ENCODE measurements at places on chromosomes 11 and 22.

DNA sequence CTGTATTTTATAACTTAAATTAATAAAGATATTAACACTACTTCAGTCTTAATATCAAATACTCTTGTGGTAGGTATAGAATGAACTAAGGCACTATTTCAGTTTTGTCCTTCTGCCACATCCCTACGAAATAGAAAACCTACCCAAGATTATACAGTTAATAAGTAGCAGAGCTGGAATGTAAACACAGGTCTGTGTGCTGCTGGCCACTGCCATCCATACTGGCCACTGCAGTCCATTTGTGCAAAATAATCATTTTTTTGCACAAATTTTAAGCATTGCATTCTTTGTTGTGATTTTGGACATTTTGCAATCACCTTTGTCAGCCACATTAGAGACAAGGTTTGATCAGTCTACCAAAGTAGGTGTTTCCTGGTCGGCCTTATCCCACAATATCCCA is 91.9 kb downstream of the ME3 start:
- no peak for DNase-seq

DNA sequence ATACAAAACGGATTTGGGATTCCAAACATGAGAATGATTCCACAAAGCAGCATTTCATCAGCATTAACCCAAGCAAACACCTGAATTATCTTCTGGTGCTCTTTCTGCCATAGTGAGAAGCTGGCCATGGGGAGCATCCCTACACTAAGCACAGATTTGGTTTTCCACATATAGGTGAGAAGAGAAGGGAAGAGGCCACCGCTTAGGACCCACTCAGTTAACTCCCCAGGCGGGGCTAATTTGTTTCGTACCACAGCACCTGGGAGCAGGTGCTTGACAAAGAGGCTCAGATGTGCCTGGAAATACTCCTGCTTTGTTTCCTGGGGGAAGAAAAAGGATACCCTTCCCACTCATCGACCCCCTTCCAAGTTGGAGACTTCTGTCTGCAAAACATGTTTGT is 64.2 kb downstream of the RAB30 start:
- no peak for DNase-seq

DNA sequence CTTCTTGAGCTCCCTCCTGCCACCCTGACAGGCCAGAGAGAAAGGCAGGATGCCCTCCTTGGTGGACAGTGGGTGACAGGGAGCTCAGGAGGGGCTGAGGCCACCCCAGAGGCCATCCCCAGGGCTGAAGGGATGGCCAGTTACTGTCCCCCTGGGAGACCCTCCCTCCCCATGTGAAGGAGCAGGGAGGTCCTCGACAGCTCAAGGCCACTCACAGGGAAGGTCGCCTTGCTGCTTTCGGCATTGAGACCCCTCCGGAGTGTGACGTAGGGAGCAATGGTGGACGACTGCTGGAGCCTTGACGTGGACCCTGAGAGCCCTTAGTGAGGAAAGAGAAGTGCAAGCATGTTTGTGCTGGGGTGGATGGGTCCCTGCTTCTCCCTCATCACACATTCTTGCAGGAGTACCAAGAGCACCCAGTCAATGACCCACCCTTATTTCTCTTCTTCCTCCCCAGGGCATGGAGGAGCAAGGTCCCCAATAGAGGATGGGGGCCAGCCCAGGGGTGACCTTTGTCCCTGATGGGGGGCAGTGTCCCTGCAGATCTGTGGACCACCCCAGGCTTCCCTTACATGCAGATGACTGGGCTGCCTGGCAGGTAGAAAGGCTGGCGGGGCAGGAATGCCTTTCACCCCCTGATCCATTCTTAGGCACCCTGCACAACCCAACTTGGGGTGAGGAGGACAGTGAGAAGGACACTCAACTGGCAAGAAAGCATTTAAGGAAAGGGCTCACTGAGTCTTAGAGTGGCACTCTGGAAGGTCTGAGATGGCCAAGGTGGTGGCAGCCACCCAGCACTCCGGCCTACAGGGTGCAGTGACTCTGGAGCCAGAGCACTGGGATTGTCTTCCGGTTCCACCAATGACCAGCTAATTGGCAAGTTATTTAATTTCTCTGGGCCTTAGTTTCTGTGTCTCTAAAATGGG is 51.4 kb downstream of the C11orf58 start:
- DNase-seq = no peak

- DNase-seq = peak; percentile 8
These were observed 554 bp upstream of the NRIP3 start for GRCh38 chr11:9004183-9004926.

- no peak for DNase-seq
These were observed at the start of gene FGF19 for GRCh38 chr11:69703768-69704507. Gene FGF19, minus strand, starts transcription at chr11:69704022. Its CDS starts 146 bp downstream, at chr11:69703876.

DNA sequence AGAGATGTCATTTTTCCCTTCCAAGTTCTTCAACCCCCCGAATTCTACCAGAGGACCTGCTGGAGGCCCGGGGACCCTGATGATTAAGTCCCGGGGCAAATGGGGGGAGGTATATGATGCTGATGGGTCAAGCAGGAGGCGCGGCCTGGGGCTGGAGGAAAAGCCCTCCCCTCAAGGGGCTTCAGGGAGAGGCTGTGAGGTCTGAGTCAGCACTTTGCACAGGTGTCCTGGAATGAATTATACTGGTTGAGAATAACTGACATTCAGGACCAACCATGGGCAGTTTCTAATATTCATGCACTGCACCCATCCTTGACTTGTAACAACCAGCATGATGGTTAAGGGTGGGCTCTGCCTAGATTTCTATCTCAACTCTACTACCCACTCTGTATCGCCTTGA is 146.8 kb upstream of the SYT13 start:
- DNase-seq = no peak

DNA sequence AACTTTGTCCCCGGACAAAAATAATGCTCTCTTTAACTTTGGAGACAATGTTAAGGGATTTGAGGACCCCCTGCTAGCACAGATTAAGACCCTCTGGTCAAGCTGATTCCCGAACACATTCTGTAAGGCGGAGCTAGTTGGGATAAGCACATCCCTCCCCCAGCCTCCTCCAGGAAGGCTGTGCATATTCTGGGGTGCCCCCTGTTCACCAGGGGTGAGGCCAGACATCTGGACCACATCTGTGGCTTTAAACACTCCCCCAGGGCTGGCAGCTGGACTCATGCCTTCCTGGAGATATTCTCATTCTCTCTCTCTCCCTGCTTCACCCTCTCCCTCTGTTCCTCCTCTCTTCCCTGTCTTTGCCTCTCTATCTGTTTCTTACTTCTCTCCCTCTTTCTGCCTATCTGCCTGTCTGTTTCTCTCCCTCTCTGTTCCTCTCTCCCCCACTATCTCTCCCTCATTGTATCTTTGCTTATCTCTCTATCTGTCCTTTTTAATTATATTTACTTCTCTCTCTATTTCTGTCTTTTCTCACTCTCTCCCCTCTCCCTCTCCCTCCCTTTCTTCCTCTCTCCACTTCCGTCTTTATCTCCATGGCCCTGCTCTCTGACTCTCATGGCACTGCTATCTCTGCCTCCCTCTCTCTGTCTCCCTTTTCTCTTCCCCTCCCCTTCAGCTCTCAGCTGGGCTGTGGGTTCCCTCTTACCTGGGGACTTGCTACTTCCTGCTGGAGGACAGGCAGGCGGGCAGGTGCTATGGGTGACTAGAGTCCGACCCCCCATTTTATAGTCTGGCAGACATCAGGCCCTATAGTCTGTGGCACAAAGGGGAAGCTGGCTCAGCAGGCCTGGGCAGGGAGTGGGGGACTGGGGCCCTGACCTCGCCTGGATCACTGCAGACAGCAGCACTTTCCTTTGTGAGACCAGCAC is at the start of gene CRYBB1:
Gene CRYBB1 (minus strand): TSS at position 757 of the 929 bp plus-strand sequence. CDS start 1,708 bp downstream, outside the sequence.
- no peak for DNase-seq

DNA sequence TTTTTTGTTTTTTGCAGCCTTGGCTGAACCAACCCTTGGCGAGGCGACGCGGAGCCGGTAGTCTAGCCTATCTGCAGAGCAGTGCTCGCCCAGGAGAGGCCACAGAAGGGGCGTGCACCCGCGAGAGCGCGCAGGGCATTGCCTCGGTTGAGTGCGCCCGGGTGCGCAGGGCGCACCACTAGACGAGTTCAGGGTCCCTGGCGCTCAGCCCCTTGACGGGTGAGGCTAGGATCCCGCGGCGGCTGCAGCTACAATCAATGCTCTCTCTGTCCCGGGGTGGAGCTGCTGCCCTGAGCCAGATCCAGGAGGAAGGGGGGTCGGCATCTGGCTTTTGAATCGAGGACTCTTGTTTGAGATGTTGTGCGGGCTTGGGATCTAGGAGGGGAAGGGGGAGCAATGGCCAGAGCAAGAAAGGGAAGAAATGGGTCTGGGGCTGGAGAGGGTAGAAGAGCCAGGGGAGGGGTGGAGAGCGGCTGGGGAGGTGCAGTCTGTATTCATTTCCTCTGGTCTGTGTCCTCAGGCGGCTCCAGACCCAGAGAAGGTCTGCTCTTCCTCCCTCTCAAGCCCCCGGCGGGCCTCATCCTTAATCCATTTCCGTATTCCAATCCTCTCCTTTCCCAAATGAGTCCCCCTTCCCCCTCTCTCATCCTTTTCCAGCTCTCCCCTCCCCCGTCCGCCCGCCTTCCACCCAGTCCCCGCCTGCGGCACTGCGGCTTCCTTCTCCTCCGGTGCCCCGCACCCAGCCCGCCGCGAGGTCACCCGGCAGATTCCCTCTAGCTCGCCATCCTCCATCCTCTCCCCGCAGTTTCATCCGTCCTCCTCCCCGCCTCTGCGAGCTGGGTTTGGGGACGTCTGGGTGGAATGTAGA is 797 bp downstream of the THY1 start:
- DNase-seq = no peak

GRCh38 chr11:71447791-71448256 is 369 bp downstream of the DHCR7 start:
- DNase-seq = peak; percentile 50

GRCh38 chr11:61627850-61628661 is 47.2 kb upstream of the SYT7 start:
- DNase-seq = no peak

DNA sequence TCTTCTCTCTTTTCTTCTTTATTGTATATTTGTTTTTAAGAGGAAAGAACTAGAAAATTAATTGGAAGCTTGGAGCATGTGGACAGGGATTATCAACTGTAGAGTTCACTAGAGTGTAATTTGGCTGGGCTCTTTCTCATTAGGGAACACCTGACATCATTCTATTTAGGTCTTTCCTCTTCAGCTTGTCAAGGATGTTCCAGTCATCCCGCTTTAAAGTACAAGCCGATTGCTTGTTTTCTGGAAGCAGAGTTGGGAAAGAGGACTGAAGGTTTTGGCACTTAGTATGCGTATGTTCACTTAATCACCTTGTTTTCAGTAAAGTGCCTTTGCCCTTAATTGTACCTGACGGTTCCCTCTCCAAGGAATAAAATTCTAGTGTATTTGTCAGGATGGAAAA is 111.6 kb downstream of the WNT11 start:
- no peak for DNase-seq

- DNase-seq = no peak
These were observed 8.4 kb downstream of the CYTH4 start for GRCh38 chr22:37290737-37291136.

DNA sequence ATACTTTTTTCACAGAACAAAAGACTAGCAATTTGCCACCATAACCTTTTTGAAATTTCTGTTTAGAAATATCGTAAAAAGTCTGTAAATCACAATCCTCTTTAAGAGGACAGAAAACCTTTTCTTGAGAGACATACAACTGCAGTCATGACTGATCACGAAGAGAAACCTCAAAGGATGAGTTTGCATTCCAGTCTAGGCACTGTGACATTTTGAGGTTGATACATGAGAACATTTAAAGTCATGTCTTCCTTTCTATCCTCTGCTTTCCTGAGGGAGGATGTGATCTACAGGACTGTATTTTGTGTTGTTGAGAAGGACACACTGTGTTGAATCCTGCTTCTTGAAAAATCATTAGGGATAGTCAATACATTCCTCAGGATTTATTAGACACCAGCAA is 476.7 kb upstream of the CCDC179 start:
- no peak for DNase-seq

- DNase-seq = no peak
These were observed 12.8 kb downstream of the SHANK2 start for GRCh38 chr11:71239581-71239980.

- no peak for DNase-seq
These were observed 125.3 kb downstream of the BUD13 start for GRCh38 chr11:116647305-116648080.

DNA sequence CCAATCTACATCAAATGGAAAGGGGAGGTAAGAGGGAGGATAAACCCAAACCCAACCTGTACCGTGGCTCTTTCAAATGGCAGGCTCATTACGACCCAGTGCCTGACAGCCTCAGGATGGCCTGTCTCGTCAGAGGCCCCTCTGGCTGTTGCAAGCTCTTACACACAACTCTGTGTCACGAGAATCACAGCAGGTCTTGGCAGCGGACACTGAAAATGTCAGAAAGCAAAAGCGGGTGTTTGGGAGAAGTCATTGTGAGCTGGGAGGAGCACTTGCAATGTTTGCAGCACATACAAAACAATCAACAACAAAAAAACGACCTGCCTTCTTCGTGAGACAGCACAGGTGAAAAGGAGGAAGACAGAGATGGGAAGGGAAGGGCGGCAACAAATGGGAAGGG is 248.1 kb downstream of the OPCML start:
- DNase-seq = no peak

DNA sequence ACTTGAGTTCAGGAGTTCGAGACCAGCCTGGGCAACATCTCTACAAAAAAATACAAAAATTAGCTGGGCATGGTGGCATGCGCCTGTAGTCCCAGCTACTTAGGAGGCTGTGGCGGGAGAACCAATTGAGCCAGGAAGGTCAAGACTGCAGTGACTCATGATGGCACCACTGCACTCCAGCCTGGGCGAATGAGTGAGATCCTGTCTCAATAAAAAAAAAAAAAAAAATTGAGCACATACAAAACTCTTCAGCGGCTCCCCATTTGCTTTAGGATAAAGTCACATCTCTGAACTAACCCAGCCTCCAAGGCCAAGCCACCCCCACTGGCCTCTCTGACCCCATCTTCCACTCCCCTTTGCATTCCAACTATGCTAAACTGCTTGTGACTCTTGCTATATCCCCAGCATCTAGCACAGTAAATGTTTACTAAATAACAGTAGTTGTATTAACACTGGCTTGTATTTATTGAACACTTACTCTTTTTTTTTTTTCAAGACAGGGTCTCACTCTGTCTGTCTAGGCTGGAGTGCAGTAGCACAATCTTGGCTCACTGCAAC is 28.9 kb downstream of the CREB3L1 start:
- DNase-seq = no peak

DNA sequence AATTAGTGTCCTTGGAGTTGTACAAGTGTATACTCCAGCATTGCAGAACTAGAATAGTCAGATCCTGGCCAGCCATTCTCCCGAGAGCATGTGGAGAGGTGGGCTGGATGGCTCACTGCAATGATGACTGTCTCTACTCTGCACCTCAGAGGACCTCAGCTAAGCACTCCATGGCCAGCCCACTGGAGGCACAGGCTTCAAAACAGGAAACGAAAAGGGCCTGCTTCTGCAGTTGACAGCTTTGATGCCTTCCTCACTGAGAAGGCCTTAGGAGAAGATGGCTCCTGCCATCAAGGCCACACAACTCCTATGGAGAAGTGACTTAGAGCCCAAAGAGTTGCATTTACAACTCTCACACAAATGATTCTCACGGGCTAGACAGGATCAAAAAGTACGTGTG is 9.1 kb downstream of the POLD4 start:
- DNase-seq = no peak

DNA sequence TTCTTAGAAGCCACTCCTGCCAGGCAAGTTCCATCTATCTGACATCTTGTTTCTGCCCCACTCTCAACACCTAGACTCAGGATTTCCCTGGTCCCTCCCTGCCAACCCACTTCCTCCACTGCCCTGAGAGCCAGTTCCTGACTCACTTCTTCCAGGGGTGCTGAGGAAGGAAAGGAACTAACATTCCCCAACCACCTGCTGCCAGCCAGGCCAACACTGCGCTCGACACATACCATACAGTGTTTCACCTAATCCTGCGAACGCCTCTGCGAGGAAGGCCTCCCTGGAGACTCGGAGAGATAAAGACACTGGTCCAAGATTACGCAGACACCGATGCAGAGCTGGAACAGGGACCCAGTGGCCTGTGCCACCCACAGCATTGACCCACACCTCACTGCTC is 40.2 kb downstream of the MICAL3 start:
- no peak for DNase-seq

Data from GM12892 (cell line).